ENCODE measurements at places on chromosomes 16 and 17.

DNA sequence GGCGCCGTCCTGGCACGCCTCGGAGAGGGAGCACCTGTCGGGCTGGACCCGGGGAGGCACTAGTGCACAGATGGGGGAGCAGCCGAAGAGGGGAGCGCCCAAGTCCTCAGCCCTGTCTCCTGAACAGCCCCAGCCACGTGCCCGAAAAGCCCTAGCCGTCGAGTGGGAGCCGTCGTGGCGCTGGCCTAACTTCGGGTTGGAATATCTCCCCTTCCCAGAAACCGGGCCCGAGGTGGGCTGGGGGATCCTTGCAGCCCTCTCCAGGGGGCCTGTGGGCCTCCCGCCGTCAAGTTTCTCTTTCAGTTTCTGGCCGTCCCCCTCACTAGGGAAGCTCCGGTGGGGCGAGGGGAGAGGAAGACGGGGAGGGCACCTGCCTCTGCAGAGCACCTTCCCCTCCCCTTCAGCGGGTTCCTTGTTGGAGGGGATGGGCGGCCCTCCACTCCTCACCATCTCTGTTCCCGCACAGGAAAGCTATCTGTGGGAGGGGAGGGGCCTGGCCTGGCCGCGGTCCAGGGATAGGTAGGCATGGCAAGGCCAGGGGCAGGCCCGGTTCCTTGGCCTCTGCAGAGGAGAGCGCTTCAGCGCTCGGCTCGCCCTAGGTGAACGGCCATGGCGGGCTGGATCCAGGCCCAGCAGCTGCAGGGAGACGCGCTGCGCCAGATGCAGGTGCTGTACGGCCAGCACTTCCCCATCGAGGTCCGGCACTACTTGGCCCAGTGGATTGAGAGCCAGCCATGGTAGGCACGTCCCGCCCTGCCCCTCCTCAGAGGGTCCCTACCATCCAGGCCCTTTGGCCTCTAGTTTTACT, 709 bp downstream of the STAT5A start:
- peak; percentile 39 for DNase-seq

DNA sequence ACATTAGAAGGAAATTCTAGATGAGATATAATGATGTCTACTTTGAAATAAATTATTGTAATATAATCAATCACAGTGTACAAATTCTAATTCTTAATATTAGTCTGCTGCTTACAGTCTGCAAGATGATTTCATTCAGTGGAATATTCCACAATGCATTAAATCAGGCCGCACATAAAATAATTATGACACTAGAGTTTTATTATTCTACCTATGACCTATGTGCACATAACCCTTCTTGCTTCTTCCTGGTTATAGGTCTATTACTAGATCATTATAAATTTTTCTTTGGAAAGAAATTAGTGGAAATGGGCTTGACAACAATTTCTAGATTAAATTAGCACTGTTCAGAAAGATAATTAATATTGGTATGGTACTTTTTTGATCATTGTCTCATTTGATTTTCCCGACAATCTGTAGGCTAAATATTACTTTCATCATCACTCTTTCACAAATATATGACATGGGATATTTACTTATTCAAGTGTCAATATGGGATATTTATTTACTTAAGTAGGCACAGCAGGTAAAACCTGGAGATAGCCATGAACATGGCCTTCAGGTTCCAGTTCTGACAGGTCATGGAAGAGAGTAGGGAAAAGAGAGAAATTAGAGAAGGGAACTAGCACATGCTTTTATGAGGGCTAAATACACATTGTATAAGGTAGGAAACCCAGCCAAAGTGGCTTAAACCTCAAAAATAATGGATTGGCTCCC, 476.4 kb downstream of the TOX3 start:
- no peak for DNase-seq

DNA sequence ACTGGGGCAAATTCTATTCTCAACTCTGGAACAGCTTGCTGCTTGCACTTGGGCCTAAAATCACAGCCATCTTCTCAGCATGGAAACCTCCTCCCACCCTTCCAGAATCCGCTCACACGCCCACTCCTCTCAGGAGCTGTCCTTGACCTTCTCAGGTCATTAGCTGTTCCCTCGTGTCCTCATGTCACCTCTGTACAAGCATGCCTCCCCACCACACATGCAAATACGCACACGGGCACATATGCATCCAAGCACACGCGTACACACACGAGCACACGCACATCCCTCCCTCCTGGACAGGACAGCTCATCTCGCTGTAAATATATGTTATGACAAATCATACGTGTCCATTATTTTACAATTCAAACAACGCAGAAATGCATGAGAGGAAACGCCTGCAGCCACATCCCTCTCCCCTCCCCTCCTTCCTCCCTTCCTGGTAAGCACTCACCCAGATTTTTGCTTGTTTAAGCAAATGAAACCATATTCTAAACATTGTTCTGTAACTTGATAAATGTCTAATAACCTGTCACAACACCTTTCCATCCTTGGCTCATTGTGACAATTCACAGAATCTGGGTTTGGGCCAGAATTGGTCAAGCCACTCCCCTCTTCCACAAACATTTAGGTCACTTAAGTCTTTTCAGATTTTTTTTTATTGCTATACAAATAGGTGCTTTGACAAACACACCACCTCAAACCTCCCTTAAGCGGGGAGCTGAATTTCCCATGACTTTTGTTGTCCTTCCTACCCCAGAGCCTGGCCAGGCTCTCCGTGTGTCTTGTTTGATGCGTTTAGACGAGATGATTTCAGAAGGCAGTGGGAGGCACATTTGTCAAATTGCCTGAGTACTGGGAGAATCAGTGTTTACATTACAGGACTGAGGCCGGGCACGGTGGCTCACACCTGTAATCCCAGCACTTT, 41.7 kb downstream of the DNAH17 start:
- DNase-seq: no peak

DNA sequence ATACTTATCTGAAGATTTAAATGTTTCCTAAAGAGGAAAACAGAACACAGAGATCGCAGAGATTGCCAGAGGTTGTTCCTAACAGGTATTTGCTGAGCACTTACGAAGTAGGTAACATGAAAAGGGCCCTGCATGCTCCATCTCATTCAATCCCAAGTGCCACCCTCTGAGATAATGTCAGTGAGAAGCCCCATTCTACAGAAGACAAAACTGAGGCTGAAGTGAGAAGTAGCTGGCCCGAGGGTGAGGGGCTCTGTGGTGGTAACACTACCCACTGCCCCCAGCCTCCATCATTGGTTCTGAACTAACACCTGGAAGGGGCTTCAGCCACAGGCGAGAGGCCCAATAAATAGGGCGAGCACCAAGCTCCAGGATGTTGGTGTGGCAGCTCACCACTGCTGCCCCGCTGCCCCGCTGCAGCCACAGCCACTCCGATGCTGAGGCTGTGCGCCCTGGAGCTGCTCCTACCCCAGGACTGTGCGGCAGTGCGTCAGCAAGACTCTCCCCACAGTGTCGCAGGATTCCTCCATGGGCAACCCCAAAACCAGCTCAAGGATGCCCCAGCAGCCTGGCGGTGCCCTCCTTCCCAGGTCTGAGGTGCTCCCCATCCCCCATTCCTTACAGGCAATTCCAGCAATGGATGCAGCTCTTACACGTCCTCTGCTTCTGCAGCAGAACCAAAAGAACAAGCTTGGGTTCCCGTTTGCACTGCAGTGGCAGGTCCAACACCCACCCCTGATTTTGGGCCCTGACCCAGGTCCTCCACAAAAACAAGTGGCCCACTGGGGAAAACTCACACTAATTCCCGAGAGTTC, 10.3 kb downstream of the FLCN start:
- no peak for DNase-seq

- DNase-seq: no peak
Measured at GRCh38 chr16:82033683-82034300, 1.3 kb upstream of the HSD17B2 start.

GRCh38 chr17:27573971-27574525, 56.9 kb upstream of the LGALS9 start:
- no peak for DNase-seq

GRCh38 chr16:58500430-58501241, 693 bp downstream of the NDRG4 start:
- no peak for DNase-seq

DNA sequence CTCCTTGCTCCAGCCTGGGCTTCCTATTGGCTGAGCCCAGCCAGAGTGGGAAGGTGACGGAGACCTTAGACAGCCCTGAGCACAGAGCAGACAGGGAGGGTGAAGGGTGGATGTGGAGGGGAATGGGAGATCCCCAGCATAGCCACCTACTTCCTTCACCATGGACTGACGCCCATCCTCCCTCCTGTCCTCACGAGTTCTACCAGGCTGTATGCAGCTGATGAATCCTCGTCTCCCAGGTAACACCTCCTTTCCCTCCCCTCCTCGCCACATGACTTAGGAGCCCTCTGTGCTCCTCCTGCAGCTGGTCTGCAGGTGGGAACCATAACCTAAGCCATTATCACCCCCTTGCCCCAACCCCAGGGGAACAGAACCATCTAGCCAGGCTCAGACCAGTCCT, 9.0 kb upstream of the CRHR1 start:
- no peak for DNase-seq

DNA sequence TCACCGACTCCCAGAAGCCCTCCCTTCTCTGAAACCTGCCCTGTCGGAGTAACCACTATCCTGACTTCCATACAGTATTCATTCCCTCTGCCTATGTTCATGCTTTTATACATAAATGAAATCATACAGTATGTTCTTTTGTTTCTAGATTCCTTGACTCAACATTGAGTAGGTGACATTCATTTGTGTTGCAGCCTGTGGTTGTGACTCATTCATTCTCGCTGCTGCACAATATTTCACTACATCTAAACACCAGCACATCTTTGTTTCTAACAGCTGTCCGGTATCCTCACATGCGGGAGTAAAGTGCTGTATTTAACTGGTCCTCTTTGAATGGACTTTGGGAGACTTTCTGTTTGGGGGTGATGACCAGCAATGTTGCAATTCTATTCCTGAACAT, 135.0 kb upstream of the FOXF1 start:
- no peak for DNase-seq

DNA sequence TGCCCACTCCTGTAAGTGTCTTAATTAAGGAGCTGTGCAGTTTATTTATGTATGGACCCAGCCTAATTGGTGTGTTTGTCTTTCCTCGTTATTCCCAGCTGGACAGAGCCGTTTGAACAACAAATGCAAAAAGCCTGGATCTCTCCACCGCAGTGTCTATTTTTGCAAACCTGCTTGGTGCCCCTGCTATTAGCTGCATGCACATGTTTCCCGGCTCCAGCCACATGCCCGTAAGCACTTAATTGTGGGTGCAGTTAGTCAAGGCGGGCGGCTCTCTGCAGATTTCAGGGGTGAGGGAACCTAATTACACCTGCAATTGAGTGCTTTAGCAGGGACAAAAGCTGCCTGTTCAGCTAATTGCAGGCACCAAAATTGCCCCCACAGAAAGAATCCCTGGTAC, 74.0 kb upstream of the GSE1 start:
- DNase-seq: no peak

DNA sequence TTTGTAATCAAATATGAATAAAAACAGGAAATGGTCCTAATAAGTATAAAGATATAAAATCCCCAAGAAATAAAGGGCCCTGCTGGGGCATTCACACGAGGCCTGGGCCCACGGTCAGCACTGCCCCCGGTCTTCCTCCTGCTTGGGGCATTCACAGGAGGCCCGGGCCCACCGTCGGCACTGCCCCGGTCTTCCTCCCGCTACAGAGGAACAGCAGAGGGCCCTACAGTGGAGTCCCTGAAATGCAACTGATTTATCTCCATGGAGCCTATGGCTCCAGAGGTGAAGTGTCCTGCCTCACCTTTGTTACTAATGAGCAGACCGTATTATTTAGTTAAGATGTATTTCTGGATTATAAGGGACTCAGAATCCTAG, 46.5 kb downstream of the MAP1LC3B start:
- no peak for DNase-seq

GRCh38 chr16:10805334-10805733, 13.3 kb downstream of the TVP23A start:
- DNase-seq: no peak

DNA sequence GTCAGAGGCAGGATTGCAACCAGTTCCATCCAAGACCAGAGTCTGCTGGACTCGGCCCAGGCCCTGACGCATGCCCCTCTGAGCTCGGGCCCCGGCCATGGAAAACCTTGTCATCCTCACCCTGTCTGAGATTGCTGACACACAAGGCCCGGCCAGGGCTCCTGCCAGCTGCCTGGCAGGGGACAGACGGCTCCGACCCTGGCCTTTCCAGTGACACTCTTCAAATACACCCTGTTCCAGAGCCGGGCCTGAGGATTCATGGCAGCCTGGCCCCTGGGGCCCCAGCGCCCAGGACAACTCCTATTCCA, 3.2 kb upstream of the PABPN1L start:
- no peak for DNase-seq

GRCh38 chr16:77674888-77675287, 47.4 kb upstream of the NUDT7 start:
- no peak for DNase-seq

DNA sequence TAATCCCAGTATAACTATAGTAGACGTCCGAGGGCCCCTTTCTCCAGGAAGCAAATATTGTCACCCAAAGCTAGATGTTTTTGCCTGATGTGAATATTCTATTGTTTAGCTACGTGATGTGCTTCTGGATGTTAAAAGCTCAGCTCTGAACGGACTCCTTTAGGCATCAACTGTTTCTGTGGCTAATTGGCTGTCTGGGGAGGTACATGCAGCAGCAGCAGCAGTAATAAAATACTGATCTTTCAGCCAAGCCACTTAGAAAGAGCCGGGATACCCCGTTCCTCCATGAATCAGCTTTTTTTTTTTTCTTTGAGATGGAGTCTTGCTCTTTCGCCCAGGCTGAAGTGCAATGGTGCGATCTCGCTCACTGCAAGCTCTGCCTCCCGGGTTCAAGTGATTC, 43.0 kb downstream of the TRARG1 start:
- no peak for DNase-seq

Measured in activated CD4-positive, alpha-beta T cell treated with anti-CD3 and anti-CD28 coated beads, Interleukin-2, amount 50 U/mL, for 1 hour (primary cell).